ENCODE measurements at places on chromosomes 2 and 18.

DNA sequence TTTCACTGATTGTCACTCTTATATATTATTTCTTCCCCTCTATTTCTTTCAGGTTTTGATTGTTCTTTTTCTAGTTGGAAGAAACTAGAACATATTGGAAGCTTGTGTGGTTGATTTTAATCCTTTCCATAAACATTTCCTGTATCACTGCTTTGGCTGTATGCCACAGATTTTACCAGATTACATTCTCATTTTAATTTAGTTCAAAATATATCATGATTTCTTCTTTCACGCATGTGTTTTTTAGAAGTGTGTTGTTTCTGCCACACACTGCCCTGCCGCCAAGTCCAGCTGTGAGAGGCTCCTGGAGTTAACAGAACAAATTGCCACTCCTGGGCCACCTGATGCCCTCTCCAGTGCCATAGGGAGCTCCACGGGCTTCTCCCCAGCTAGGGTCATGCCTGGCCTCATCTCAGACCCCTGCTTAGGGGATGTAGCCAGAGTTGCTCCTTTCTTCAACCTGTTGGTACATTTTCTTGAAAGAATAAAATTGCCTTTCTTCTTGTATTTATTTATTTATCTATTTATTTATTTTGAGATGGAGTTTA, 206.2 kb upstream of the COPS8 start:
- H3K36me3 ChIP-seq: no peaks in the 10 kb centered on the region
- H3K27ac ChIP-seq: no peak overlapping the region
- H3K4me3 ChIP-seq: no peak overlapping the region
- no peaks in the 10 kb centered on the region for H3K4me1 ChIP-seq
- no peak for DNase-seq

- no peaks in the 10 kb centered on the region for H3K4me1 ChIP-seq
- no peak for DNase-seq
- H3K27ac ChIP-seq: no peak overlapping the region
- H3K4me3 ChIP-seq: no peak overlapping the region
- H3K27me3 ChIP-seq: no peaks in the 10 kb centered on the region
Observed at GRCh38 chr2:5756272-5756671, 64.1 kb downstream of the SOX11 start.

- no peaks in the 10 kb centered on the region for H3K36me3 ChIP-seq
- DNase-seq: no peak
- H3K4me3 ChIP-seq: no peak overlapping the region
- H3K27me3 ChIP-seq: no peaks in the 10 kb centered on the region
- no peaks in the 10 kb centered on the region for H3K4me1 ChIP-seq
Observed at GRCh38 chr18:43571078-43571689, 293.9 kb upstream of the SYT4 start.

GRCh38 chr2:158828378-158829164, 33.5 kb downstream of the DAPL1 start:
- H3K36me3 ChIP-seq: no peaks in the 10 kb centered on the region
- H3K27me3 ChIP-seq: no peaks in the 10 kb centered on the region
- no peak for DNase-seq
- H3K27ac ChIP-seq: peak overlapping the region; percentile 28

DNA sequence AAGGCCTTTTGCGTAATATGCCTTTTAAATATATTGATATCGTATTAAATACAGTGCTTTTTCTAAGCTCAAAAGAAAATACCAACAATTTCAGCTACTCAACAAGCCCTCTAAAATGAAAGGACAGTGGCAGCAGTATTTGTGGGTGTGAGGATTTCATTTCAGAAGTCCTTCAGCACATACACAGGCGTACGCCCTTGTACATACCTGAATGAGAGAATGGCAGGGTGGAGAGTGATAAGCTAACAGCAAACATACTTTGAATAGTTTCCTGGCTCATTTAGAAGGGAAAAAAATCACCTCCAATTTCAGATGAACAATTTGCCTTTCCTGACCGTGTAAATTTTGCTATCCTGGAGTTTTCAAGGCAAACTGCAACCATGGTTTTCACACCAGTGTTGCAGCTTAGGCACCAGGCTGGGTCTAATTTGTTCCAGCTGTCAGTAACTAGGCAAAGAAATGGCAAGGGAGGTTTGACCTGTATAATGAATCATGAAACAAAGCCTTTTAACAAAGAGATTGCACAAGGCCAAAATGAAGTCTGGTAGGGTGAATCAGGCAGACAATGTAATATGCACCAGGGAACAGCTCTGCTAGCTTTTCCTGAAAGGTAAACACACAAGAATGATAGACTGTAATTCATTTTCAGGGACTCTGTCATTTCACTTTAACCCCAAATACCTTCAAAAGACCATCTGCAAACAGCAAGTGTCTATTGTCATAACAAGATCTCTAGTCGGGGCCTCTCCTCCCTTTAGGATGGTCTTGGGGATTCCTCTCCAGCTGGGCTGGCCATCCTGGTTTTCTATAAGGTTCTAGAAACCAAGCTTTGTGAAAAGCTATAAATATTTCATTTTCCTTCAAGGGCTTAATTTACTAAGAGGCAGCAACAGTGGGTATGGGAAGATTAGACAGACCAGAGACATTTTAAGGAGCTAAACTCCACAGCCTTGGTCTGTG, 11.5 kb downstream of the ANKRD29 start:
- H3K4me3 ChIP-seq: no peak overlapping the region
- H3K27ac ChIP-seq: peak overlapping the region; percentile 32
- no peaks in the 10 kb centered on the region for H3K36me3 ChIP-seq
- no peaks in the 10 kb centered on the region for H3K4me1 ChIP-seq
- H3K27me3 ChIP-seq: no peaks in the 10 kb centered on the region

GRCh38 chr2:221958224-221958623, 340.6 kb downstream of the PAX3 start:
- no peak overlapping the region for H3K4me3 ChIP-seq
- H3K4me1 ChIP-seq: no peaks in the 10 kb centered on the region
- no peak overlapping the region for H3K27ac ChIP-seq
- no peaks in the 10 kb centered on the region for H3K36me3 ChIP-seq
- H3K27me3 ChIP-seq: no peaks in the 10 kb centered on the region
- no peak for DNase-seq

DNA sequence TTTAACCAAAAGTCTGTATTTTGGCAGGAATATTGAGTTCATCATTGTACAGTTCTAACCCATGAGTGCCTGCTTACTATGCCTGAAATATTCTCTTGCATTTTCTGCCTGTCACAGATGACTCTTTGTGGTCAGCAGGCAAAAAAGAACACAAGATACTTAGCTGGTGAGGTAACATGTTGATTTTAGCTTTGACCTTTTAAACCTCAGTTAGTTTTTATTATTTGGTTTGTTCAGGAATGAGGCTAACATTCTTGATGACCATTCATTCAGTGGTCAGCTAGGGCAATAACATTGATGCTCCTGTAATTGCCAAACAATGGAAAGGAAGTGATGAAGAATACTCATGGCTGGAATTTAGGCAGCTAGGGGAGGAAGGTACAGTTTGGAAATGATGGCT, 491.2 kb downstream of the PIK3C3 start:
- DNase-seq: no peak
- H3K4me1 ChIP-seq: no peaks in the 10 kb centered on the region
- H3K27ac ChIP-seq: no peak overlapping the region
- H3K36me3 ChIP-seq: no peaks in the 10 kb centered on the region
- no peak overlapping the region for H3K4me3 ChIP-seq

GRCh38 chr2:10903861-10904210, 7.9 kb upstream of the KCNF1 start:
- no peaks in the 10 kb centered on the region for H3K27me3 ChIP-seq
- DNase-seq: no peak
- no peaks in the 10 kb centered on the region for H3K4me1 ChIP-seq
- H3K36me3 ChIP-seq: no peaks in the 10 kb centered on the region
- H3K4me3 ChIP-seq: no peak overlapping the region

DNA sequence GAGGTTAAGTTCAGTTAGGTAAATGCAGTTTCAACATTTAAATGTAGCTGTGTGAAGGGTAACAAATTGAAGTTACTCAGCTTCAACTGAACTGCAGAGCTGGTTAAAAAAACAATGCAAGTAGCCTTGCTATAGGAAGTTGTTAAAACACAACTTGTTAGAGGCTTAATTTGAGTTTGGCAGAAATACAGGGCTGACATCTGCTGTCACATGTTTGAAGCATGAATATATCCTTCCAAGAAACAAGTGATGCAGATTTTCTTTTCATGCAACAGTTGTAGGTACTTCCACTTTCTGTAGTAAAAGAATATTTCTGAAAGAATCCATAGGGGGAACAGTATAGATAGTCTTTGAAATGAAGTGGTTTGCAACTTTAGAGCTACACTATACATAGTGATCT, 208.7 kb upstream of the RASGRP3 start:
- no peak for DNase-seq
- H3K27me3 ChIP-seq: no peaks in the 10 kb centered on the region

GRCh38 chr2:141557329-141558095, 573.3 kb downstream of the LRP1B start:
- H3K27me3 ChIP-seq: no peaks in the 10 kb centered on the region
- H3K36me3 ChIP-seq: no peaks in the 10 kb centered on the region
- no peak for DNase-seq
- H3K4me3 ChIP-seq: no peak overlapping the region
- H3K4me1 ChIP-seq: no peaks in the 10 kb centered on the region
- no peak overlapping the region for H3K27ac ChIP-seq
